ENCODE measurements at places on chromosomes 6 and 20.

GRCh38 chr6:149885888-149886287, 12.0 kb downstream of the RAET1E start:
- DNase-seq: no peak

DNA sequence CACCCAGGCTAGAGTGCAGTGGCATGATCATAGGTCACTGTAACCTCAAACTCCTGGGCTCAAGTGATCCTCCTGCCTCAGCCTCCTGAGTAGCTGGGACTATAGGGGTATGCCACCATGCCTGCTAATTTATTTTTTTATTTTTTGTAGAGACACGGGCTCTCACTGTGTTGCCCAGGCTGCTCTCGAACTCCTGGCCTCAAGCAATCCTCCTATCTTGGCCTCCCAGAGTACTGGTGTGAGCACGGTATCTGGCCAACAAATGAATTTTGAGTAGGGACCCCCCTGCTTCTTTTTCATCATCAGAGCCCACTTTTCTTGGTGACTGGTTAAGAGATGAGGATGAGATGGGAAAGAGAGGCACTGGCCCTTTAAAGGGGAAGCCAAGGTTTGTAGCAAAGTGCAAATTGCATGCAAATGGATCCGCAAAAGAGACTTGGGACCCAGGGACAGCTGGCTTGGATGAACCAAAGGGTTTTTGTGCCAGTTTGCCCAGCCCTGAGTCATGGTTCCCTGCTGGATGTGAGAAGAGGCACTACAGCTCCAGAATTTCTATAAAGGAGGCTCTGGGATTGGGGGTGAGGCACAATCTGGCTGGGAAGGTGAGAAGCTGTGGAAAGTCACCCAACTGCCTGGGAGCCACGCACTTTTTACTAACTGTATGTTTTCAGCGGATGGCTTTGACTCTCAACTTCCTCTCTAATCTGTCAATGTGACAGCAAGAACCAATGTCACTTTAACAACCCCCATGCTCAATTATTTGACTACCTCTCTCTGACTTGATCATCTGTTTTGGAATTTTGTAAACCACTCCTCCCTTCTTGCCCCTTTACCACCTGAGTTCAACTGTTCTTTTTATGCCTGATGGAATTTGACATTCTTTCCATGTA, 58.7 kb upstream of the RNF24 start:
- DNase-seq: no peak

- DNase-seq: peak; percentile 35
These were observed 4.9 kb upstream of the UBE2J1 start for GRCh38 chr6:89357390-89357789.

DNA sequence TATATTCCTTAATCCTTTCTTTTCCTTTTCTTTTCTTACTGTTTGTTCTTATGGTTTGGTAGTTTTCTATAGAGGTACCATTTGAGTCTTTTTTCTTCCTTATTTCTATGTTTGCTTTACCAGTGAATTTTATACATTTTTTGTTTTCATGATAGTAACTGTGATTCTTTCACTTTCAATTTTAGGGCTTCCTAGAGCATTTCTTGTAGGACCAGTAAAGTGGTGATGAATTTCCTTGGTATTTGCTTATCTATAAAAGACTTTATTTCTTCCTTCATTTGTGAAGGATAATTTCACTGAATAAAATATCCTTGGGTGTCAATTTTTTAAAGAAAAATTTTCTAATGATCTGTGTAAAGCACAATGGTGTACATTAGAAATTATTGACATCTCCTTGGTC, 637.4 kb downstream of the CD109 start:
- no peak for DNase-seq

DNA sequence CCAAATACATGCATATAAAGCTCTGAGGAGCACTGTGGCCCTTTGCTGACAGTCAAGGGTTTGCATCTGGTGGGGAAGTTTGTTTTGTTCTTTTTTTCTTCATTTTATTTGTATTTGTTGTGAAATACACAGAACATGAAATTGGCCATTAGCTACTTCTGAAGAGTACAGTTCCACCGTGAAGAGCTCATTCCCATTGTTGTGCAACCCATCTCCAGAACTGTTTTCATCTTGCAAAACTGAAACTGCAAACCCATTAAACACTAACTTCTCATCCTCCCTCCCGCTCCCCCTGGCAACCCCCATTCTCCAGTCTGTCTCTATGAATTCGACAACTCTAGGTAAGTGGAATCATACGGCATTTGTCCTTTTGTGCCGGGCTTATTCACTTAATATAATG, 231.3 kb downstream of the TFAP2C start:
- DNase-seq: no peak

GRCh38 chr6:144667532-144668503, 382.7 kb downstream of the UTRN start:
- no peak for DNase-seq

DNA sequence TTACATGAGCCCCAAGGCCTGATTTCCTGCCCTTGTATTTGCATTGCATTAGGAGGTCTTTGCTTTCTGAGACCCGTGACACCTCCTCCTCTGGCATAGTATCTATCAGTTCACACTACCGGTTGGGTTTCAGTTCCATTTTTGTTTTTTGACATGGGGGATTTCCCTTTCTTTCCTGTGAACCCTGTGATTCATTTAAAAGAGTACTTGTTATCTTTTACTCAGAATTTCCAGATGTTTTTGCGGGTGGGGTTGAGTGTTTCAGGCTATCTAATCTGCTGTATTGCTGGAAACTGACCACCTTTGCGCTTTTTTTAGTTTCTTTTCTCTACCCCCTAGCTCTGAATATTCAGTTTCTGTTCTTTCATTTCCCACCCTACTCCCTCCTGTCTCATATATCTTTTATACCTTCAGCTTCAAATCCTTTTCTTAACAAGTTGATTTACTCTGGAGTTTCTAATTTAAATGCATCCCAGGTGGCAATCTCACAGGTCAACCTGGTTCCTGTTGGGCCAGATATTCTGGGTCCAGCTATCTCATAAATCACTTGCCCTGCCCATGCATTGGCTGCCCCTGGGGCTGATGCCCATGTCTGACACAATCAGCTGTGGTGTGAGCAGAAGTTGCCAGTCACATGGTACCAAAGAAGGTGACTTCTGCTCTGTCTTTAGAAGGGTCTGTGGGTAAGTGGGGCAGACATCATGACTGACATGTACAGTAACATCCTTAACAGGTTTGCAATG, 14.3 kb upstream of the NCOA3 start:
- DNase-seq: peak; percentile 73

DNA sequence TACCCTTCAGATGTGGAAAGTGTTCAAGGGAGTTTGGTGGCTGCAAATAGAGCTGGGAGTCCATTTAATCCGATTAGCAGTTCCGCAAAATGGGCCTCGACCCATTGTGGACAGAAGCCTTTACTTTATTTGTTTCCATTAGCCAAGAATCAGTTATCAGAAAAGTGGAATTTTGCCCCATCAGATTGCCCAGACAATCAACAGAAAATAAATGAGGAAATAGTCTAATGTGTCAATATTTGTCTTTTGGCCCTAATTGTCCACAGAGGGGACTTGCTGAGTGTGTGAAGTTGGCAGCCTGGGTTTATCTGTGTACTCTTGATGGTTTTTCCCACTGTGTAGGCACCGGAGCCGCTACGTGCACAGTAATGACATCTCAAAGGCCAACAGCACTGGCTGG, 134.3 kb downstream of the LINC00237 start:
- DNase-seq: no peak

DNA sequence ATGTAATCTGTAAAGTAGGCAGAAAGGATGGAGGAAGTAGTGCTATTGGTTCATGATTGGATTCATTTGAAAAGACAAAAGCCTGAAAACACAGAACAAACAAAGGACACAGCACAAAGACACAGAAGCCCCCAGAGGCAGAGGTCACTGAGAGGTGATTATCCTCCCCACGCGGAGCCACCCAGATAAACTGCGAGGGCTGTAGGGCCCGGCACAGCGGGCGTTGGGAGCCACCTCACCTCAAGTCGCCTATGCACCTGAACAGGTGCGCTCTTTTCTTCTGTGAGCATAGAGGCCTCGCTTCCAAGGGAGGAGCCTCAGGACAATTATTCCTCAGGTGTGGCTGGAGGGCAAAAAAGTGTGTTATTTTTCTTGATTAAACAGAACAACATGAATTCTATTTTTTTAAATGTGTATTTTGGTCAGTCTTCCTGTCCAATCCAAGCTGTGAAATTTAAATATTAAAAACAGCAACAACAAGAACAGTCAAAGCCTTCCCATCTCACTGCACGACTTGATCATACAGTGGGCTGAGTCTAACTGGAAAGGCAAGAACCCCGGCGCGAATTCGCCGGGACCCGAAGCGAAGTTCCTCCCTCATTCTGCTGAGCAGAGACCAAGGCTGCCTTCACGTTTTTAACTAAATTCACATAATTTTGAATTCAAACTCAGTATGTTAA, 205.3 kb downstream of the THBS2 start:
- DNase-seq: no peak

DNA sequence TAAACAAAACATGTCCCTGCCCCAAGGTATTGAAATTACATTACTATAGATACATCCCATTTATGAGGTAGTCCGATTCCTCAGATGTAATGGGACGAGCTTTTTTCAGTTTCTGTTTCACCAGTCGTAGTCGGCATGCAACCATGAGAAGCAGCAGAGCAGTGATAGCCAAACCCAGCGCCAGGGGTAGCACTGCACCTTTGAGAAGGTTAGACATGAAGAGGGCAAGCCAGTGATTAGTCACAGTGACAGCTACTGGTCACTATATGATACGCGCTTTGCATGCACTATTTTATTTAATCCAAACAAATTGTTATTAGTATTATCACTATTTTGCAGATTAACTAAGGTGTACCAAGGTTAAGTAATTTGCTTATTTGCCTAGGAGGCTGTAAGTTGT, 43.7 kb downstream of the LRP11 start:
- DNase-seq: no peak

GRCh38 chr20:47232518-47232917, 124.0 kb downstream of the ZMYND8 start:
- DNase-seq: no peak

DNA sequence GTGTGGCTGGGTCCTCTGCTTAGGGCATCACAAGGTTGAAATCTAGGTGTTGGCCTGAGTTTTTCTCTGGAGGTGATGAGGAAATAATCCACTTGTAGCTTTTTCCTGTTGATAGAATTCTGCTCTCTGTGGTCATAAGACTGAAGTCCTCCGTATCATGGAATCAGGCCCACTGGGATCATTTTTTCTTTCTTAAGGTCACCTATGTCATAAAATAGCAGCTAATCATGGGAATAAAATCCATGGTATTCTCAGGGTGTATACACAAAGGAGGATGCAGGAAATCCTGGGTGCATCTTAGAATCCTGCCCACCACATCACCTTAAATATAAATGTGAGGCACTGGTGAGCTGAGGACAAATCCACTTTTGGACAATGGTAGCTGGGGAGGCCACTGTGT, 72.7 kb downstream of the PRDM1 start:
- DNase-seq: no peak

- no peak for DNase-seq
These were observed 9.4 kb downstream of the TFAP2A start for GRCh38 chr6:10405513-10405900.

GRCh38 chr20:59434960-59435359, 134.5 kb downstream of the EDN3 start:
- no peak for DNase-seq

- DNase-seq: no peak
These were observed 2.6 kb upstream of the WFDC8 start for GRCh38 chr20:45581702-45582101.

DNA sequence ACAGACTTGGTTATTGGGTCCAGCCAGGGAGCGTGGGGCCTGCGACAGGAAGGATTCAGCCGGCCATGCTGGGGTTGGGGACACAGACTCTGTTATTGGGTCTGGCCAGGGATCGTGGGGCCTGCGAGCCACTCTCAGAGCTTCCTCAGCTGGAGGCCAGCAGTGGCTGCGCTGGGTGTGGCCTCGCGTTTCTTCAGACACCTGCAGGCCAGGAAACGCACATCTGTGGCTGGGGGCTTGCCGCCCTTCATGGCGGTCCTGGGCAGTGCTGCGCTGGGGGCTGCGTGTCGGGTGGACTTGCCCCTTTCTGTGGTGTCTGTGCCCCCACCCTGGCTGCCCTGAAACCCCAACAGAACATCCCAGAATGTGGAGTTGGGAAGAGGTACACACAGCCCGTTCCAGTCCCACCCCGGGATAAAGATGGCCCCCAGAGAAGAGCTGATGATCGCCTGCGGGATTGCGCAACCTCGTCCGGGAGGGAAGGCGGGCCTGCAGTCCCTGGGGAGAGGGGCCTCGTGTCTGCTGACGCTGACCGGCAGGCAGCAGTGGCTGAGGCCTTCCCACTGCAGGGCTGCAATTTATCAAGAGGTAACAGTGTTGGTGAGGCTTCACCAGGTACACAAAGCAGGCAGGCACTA, 16.9 kb upstream of the MTG2 start:
- DNase-seq: no peak

DNA sequence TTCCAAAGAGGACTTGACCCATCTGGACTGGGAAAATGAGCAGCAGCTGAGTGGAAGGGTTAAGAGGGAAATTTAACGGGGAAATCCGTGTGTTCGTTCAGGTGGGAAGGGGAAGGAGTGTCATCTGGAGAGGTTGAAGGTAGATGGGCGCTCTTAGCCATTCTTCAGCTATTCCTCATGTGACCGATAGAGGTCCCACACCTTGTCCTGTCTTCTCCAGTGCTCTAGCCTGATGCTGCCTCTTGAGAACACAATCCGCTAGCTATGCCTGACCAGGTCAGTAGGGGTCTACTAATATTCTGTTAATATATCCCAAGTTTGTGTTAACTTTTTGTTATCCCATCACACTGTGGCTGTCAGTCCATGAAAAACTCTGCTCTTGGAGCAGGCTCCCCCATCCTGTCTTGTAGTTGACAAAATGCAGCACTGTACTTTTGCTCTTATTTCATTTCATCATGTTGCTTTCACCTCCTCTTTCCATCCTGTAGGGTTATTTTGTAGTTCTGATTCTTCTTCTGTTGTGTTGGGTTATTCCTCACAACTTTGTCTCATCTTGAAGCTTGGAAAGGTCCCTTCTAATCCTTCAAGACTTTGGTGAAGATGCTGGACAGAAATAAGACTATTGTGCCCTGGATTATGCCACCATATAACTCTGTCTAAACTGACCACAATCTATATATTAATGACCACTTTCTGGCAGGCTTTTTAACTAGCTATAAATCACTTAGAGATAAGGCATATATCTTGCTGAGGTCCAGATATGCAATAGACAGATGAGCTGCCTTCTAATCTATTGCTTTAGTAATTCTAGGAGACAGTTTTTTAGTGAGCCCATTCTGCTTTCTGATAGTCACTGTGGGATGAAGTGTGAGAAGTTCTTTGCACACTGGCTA, 123.4 kb upstream of the SUPT3H start:
- no peak for DNase-seq

- DNase-seq: no peak
These were observed 47.6 kb downstream of the BACH2 start for GRCh38 chr6:90249034-90249433.

All from CD4-positive, alpha-beta T cell treated with Interferon alpha-2 for 1 hour (primary cell).